ENCODE measurements at places on chromosomes 11 and 22.

DNA sequence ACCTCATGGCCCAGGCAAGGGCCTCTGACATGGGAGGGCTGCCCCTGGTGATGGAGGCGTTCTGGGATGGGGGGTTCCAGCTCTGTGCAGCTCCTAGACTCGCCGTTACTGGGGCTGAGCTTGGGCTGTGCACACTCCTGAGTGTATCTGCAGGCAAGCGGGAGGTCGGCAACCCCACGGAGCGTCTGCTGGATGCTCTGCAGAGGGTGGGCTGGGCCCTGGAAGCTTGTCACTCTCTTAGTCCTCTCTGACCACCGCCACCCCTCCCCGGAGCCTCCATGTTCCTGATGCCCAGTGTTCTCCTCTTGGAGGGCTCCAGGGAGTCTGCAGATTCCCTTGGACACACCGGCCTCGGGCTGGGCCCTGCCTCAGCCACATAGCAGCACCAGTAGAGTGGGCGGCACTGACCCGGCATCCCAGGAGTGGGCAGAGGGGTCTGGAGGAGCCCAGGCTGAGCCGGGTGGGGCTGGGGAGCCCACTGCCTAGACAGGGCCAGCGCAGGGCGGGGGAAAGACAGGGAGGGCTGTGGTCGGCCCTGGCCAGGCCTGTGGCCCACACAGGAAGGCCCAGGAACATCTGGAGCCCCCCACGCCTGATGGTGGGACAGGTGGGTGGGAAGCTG, 20.6 kb upstream of the MUC5B start:
- DNase-seq: no peak

GRCh38 chr11:70542406-70542805, 144.1 kb downstream of the CTTN start:
- no peak for DNase-seq

DNA sequence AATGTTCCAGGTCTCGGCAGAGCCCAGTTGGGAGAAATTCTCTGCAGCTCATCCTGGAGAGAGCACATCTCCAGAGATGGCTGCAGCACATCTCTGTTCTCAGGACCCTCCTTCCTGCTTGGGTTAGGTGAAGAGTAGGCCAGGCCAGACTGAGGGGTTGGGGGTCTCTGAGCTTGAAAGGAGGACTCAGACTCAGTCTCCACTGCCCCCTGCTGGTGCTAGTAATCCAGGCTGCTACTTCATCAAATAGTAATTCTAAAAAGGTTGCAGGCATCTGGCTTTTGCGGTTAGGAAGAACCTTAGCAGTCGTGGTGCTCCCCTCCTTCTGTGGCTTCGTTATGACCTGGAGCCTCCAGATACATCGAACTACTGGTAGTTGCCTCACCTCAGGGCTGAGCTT, 9.7 kb downstream of the TUB start:
- DNase-seq: peak; percentile 11

DNA sequence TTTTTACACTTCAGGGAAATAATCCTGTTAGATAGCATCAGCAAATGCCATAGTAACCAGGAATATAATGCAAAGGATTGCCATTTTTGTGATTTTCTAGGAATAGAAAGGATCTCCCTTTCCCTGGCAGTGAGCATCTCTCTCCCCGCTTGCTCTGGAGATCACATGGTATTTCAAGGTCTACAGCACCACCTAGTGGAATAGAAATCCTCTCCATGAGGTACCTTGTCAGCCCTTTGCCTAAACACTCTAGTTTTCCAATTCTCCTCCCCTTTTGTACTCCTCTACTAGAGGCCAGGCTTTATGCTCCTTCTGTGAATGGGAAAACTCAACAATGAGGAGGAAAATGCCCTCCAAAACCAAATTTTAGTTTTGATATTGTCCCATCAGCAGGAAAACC, 78.4 kb downstream of the XRRA1 start:
- peak; percentile 33 for DNase-seq

- peak; percentile 70 for DNase-seq
Measured at GRCh38 chr11:45105233-45105983, 41.0 kb upstream of the PRDM11 start.

DNA sequence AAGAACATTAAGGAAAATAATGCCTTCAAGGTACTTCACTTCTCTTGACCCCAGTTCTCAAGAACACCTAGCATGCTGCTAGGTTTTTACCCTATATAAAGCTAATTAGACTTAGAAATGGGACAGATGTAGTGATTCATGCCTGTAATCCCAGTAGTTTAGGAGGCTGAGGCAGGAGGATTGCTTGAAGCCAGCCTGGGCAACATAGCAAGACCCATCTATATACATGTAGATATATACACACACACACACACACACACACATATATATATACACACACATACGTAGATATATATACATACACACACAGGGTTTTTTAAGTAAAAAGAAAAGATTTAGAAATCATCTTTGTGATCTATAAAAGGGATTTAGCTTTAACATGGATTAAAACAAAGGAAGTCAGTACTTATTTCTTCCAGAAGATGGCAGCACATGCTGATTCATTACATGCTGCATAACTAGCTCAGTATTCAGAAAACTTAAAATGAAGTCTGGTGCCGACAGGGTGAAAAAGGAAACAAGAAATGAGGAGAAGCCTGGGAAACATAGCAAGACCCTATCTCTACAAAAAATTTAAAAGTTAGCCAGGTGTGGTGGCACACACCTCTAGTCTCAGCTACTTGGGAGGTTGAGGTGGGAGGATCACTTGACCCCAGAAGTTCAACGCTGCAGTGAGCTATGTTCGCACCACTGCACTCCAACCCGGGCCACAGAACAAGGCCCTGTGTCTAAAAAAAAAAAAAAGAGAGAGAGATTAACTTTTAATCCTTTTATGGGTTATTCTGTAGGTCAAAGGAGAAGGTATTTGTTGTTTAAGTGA, 28.5 kb upstream of the RBX1 start:
- peak; percentile 80 for DNase-seq

DNA sequence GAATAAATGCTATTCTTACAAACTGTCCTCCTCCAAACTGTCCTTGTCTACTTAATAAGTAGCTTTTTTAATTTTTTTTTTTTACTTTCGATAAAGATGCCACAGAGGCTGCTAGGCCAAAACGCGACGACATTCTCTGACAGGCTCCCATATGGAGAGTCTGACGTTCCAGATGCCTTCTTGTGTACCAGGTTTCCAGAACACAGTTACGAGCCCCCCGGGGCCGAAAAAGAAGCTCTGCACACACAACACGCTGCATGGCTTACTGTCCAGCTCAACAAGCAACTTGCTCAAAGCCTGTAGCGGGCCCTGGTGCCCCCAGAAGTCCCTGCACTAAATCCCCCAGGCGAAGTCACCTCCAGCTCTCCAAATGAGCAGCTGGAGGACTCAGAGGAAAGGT, 39.3 kb downstream of the LARGE1 start:
- DNase-seq: no peak

- DNase-seq: peak; percentile 58
Measured at GRCh38 chr22:43343262-43343669, at the start of gene SCUBE1. SCUBE1 (minus strand) TSS chr22:43343372; CDS start chr22:43343261, 111 bp downstream.

GRCh38 chr11:17735818-17736578, 1.4 kb downstream of the KCNC1 start:
- DNase-seq: no peak

GRCh38 chr11:109553284-109553683, 131.3 kb downstream of the C11orf87 start:
- no peak for DNase-seq

DNA sequence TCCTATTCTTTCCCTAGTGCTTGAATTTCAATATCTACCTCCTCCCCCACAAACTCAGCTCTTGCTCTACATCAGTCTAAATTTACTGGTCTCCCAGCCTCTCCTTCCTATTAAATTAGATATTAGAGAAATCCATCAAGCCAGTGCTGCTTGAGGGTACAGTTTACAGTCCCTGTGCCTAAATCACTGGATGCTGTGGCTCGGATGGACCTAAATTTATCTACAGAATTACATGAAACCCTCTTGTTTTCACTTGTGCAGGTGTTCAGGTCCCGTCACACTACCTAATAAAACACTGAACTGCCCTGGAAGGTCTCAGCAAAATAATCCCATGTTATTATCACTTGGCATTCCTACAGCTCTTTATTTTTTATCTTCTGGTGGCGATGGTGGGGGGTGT, 134.7 kb upstream of the E2F8 start:
- DNase-seq: no peak

GRCh38 chr22:20027966-20028854, 7.3 kb downstream of the TANGO2 start:
- peak; percentile 31 for DNase-seq

- DNase-seq: no peak
Measured at GRCh38 chr11:126837581-126837980, 163.0 kb downstream of the KIRREL3 start.

- no peak for DNase-seq
Measured at GRCh38 chr11:128208329-128209137, 378.8 kb downstream of the ETS1 start.

DNA sequence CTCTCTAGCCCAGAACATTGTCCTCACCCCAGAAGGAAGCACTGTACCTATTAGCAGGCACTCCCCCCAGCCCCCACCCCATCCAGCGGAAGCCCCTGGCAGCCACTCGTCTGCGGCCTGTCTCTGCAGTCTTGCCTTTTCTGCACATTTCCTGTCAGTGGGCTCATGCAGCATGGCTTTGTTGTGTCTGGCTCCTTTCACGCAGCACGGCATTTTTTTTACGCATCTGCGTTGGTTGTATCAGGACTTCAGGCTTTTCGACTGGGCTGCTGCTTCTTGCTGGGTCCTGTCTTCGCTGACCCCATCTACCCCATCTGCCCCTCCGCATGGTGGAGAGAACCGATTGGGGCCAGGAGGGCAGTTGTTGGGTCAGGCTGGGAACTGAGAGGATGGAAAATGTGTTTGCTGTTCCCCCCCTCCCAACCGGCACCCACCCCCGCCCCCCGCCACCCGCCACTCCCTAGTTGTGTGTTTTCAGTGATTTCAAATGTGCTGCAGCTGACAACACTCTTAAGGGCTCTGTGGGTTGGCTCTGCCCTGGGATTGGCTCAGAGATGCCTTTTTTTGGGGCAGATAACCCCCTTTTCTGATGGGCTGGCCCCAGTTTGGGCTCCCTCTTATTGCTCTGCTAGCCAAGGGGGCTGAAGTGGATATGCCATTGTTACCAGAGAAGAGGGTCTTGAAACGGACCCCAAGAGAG, 110.0 kb downstream of the KIAA1671 start:
- DNase-seq: peak; percentile 82

- DNase-seq: peak; percentile 53
Measured at GRCh38 chr11:76807206-76807875, 24.2 kb downstream of the TSKU start.

GRCh38 chr11:68707527-68707926, 23.2 kb downstream of the GAL start:
- DNase-seq: no peak

GRCh38 chr11:116813781-116814471, 9.2 kb downstream of the APOA4 start:
- DNase-seq: no peak

- DNase-seq: peak; percentile 20
Measured at GRCh38 chr11:68974421-68975194, 6.2 kb downstream of the MRGPRD start.

- DNase-seq: no peak
Measured at GRCh38 chr11:86152006-86152862, 83.3 kb upstream of the PICALM start.

GRCh38 chr11:44043157-44043556, 4.6 kb upstream of the ACCSL start:
- DNase-seq: no peak

DNA sequence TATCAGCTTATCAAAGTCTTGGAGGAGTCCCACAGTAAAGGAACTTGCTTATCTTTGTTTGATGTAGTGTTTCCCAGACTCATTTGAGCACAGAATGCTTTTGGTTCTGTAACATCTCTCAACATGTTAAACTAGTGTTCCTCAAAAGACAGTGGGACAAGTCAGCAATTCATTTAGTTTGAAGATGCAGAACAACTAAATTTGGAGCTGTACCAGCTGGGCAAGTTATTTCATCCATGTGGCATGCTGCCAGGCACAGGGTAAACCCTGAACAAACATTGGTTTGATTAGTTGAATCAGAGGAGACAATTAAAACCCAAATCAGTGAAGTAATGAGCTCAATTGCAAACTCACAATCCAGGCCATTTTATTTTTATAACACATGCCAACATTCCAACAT, 141.2 kb downstream of the CSNK2A3 start:
- no peak for DNase-seq
